ENCODE measurements at places on chromosomes 5 and 9.

DNA sequence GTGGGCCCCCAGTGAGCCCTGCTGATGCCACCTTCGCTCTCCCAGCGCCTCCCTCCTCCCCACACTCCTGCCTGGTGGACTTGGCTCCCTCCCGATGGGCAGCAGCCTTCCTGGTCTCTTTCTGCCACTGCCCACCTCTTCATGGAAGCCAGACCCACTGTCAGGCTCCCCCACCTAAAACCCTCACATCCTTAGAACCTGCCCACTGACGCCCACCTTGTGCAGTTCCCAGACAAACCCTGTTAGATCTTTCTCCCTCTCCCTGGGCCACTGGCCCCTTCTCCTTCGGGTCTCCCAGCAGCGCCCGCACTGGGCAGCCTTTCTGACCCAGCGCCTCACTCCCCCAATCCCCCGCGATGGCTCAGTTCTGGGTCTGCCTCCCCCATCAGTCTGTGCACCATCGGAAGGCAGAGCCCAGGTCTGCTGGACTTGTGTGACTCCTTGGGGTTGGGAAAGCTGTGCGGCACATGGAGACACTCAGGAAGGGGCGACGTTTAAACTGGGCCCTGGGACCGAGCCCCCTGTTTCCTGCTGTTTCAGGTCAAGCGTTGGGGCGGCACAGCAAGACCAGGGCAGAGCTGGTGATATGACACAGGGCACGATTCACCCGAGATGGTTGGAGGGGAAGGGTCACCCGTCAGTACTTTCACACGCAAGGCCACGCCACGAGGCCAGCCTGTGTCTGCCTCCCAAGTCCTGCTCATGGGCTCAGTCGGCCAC, 17.4 kb downstream of the MYMK start:
- no peak for DNase-seq

- no peak for DNase-seq
Measured at GRCh38 chr5:77463905-77464304, 28.2 kb downstream of the WDR41 start.

DNA sequence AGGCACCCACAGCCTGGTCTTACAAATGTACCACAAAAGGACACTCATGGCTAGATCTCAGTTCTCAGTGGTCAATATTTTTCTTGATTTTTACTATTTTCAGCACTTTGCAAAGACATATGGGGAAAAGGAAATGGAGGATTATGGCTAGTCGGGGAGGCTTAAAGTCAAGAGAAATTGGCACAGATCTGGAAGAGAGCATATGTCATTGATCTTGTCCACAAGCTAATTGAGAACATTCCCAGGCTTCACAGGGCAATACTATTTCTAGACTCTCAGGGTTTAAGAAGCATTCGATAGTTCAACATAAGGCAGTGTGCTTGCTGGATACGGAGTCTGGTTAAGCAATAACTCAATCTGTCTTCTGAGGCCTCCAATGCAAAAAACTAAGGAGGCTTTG, 285.8 kb downstream of the ZNF608 start:
- DNase-seq, result no peak

GRCh38 chr5:91028499-91028956, 354.6 kb downstream of the ARRDC3 start:
- DNase-seq, result no peak

DNA sequence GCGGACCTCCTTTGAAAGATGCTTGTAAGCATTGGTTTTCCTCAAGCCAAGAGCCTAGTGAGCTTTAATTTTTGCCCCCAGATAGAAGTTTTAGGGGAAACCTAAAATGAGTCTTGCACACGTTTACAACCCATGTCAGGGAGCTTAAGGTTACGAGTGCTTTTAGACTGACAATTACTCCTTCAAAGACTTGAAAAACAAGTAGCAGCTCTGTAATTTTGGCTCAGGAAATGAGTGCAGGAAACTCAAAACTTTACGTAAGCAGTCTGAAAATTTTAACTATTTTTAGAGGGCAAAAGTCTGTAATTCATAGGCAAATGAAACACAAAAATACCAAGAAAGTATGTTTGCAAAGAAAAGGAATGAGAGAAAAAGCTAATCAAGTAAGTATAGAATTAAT, 36.8 kb downstream of the UBE2QL1 start:
- no peak for DNase-seq

DNA sequence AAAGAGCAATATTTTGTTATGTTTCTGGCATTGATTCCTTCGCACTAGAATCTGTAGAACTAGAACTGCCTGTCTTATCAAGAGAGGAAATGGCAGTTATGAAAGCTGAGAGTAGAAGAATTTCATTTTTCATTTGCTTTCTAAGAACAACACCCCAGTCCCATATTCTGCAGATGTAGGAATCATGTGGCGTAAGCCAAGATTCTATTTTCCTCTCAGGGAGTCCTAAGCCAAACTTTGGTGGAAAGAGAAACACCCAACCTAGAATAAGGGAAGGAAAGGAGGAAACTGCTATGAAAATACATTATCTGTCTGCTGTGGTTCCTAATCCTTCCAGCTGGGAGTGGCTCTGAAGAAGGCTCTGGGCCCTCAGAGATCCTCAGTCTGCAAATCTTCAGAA, 1176.9 kb upstream of the C9orf72 start:
- no peak for DNase-seq

DNA sequence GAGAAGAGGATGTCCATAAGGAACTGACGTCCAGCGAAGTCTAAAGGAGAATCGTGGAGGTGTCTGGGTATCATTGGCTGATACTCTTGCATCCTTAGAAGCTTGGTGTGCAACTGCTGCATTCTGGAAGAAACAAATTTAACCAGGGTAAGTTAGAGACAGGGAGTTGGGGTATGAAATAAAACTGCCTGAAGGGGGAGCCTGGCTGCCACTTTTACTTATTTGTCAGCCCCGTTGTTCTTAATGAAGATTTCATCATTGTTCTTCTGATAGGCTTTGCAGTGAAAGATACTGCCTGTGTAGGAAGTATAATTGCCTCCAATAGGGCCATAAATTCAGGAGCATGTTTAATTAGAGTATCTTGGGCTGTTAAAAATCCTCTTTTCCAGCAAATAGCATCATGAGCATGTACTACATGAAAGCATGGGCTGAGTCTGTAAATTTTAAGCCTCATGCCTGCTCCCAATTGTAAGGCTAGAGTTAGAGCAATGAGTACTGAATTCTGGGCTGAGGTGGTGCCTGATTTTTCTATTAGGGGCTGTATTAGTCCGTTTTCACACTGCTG, 1264.5 kb upstream of the ACO1 start:
- peak; percentile 55 for DNase-seq

DNA sequence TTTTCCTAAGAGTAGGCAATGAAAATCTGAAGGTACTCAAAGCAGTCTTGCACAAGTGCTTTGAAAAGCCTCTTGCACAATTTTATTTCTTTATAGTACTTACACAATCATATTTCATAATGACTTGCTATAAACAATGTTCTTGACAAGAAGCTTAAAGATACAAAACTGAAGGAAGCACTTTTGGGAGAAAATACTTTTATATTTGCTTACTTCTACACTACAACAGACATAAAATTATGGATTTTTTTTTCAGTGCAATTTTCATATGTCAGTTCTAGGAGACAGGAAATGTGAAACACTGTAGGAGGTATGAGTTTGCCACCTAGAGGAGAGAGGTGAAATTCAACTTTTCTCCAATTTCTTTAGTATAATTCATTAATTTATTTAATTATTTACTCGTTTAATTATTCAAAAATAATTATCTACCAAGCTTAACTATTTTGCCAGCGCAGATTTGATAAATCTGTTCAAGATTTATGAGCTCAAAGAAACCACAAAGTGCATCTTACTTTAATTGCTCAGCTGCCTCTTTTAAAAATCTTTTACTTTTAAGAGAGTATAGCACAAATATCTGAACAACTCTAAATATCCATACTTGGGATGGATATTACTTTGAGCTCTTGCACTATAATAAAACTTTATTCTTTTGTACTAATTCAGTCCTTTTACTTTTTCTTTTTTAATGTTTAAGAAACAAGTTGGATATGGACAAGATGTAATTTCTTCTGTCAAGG, 29.0 kb upstream of the CDKN2B start:
- DNase-seq, result peak; percentile 57

- DNase-seq, result no peak
Measured at GRCh38 chr5:83512061-83512745, 40.7 kb downstream of the VCAN start.

GRCh38 chr9:5278486-5278885, 26.0 kb downstream of the RLN2 start:
- no peak for DNase-seq

- DNase-seq, result no peak
Measured at GRCh38 chr5:90000351-90000750, 409.2 kb downstream of the CETN3 start.

GRCh38 chr5:38916802-38917201, 71.0 kb downstream of the OSMR start:
- no peak for DNase-seq

GRCh38 chr5:132866342-132867045, at the start of the genes GDF9 and UQCRQ:
GDF9 (minus strand) TSS chr5:132866469; CDS start chr5:132864533, 1,936 bp downstream.
UQCRQ (plus strand) TSS chr5:132866642; CDS start chr5:132866882, 240 bp downstream.
- DNase-seq, result peak; percentile 99

DNA sequence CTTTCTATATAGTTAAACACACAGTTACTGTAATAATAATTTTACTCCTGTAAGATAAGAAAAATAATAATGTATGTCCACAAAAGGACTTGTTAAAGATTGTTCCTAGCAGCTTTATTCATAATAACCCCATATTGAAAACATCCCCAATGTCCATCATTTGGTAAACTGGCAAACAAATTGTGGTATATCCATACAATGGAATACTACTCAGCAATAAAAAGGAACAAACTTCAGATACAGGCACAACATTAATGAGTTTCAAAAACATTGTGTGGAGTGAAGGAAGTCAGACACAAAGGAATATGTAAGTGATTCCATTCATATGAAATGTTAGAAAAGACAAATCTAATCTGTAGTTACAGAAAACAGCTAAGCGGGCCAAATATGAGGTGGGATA, 1.9 kb upstream of the MEGF10 start:
- no peak for DNase-seq

GRCh38 chr5:39055768-39056398, 18.3 kb downstream of the RICTOR start:
- DNase-seq, result no peak

- no peak for DNase-seq
Measured at GRCh38 chr9:76729116-76729515, 35.1 kb upstream of the PCA3 start.

GRCh38 chr5:88824892-88825583, 57.9 kb downstream of the MEF2C start:
- no peak for DNase-seq

DNA sequence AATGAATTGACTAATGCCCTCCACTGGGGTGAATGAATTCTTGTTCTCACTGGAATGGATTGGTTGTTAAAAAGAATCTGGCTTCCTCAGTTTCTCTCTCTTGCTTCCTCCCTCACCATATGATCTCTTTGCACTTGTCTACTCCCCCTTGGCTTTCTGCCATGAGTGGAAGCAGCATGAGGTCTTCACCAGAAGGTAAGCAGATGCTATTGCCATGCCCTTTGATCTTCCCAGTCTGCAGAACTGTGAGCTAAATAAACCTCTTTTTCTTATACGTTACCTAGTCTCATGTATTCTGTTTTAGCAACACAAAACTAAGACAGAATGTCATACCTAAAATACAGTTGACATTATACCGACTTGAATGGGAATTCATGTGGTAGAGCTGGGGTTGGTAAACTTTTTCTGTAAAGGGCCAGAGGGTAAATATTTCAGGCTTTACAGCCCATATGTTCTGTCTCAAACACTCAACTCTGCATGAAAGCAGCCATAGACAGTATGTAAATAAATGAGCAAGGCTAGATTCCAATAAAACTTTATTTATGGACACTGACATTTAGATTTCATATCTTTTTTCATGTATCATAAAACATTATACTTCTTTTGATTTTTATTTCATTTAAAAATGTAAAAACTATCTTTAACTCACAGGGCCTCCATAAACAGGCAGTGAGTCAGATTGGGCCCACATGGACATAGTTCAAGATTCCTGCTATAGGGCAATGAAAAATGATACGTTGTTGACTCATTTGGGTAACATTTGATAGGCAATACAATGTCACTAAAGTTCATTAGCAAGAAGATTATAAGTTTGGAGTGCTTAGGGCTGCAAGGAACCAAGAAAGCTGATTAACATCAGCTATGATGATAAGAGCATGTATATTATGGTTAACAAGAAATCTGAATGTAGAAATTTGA, 79.4 kb upstream of the TLE4 start:
- DNase-seq, result no peak

GRCh38 chr9:110807956-110808598, 139.5 kb downstream of the MUSK start:
- DNase-seq, result no peak

DNA sequence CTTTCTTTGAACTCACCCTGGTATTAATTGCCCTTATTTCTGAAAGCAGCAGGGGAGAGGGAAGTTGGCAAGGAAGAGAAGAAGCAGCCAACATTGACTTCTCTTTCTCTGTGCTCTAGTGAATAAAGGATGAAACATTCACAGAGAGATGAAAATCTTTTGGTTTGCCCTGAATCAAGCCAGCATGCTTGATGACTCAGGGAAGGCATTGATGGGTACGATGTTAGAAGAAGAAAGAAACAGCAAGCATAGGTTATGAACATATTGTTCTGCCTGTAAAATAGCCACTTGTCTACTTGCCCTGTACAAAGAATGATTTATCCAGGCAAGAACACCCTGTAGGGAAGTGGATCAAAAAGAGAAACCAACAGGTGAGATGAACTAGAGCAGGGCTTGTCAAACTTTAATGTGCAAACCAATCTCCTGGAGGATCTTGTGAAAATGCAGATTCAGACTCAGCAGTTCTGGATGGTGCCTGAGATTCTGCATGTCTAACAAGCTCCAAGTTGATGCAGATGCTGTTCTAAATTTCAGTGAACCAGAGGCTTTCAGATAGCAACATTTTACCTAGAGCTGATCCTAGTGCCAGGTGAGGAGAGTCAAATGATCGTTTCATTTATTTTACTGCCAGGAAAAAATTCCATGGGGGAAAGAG, 586.6 kb upstream of the TLE4 start:
- peak; percentile 63 for DNase-seq

DNA sequence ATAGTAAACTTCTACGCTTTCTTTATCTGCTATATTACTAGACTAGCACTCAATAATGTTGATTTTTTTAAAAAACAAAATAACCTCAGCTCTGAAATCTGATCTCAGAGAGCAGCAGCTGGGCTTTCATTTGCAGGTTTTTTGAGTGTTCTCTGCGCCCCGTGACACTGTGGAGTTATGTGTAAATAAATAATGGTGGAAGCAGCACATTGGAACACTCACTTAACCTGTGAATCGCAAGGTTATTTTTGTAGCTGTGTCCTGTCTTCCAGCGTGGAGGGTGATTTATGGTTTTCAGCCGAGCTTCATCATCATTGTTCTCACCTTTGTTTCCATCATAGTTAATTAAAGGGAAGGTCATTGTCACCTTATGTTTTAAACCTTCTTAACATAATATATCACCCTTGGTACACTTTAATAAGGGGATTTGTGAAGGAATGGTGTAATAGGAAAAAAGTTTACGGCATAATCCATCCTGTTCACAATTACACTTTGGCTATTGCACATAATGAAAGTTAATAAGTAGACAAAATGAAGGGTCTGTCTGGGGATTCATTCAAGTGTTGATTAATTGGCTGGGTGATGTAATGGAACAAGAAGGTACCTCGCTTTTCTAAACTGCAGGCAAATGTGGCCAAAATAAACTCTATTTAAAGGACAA, 493.3 kb upstream of the ADAMTS16 start:
- DNase-seq, result no peak
